Caco-2 (cell line): ENCODE measurements at places on chromosomes 5 and 9.

- no peak for DNase-seq
Observed at GRCh38 chr9:119773823-119774222, 404.6 kb upstream of the BRINP1 start.

GRCh38 chr5:10825897-10826644 lies 65.0 kb upstream of the DAP start:
- DNase-seq, result no peak

DNA sequence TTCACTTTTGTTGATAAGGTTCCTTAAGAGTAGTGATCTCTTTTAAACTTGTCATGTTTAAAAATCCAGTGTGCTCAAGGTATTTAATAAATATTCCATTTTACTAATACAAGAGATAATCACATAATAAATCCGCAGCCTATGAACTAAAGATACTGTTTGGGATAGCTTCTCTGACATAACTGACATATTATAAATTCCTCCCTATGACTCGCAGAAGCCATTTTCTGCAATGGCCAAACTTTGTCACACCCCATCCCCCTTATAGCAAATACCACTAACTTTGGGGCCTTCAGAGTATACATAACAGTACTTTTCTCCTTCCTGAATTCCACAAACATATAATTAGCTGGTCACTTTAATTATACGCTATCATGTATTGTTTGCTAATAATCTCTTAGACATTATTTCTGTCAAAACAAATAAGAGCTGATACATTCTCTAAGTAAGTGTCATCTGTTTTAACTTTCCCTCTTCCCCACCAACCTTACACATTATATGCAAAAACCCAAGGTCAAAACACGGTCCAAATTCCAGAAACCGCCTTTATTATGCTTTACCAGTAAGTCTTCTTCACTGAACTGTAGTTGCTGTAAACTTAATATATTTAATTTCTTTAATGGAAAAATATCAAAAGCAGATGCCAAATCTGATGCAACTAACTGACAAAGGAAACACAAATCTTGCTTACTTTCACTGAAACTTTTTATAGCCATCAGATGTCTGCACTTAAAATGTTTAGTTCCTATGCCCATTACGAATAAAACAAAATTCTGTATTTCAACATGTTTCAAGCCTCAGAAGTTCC lies 971 bp downstream of the TMEM267 start:
- peak; percentile 15 for DNase-seq

DNA sequence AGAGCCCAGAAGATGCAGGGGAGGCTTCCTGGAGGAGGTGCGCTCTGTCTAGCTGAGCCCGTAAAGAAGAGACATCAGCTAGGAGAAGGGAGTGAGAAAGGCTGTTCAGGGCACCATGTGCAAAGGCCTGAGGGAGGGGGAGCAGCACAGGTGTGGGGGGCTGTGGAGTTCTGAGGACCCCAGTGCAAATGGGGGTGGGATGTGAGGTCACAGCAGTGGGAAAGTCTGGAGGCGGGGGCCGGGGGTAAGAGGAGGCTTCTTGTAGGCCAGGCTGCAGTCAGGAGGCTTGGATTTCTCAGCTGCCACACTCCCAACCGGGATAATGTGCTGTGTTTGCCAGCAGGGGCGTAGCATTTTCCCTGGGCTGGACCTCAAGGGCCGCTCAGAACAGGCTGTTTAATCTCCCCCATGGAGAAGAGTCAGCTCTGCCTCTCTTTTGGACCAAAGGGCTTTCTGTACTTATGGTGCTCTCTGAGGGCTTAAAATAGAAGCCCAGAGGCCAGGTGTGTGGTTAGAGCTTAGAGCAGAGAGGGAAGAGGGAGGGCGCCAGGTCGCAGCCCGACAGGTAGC lies 5.7 kb downstream of the NEURL1B start:
- DNase-seq, result no peak

DNA sequence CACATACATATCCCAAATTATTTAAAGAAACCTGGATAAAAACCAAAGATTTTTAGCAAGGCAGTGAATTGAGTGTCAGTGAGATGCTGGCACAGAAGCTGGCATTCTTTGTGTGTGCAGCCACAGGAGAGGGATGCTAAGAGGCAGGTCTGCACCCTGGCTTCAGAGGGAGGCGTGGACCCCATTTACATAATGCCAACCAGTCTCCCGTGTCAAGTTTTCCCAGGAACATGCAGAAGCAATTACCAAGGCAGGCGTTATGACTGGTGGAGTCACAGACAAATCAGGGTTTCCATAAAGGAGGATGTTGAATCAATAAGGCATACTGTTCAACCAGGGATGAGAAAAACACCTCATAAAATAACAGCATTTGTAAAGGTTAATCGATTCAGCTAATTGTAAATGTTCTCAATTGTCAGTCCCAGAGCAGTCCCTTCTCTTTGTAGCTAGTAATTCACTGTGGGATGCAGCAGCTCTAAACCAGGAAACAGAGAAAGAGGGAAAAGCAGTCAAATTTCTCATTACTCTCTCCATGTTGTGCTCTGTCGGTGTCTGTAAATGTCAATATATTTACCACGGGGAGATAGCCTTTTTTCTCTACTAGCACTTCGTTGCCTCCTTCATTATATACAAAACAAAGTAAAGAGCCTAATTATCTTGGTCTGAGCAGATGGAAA lies 452.4 kb upstream of the GRAMD2B start:
- DNase-seq, result no peak

DNA sequence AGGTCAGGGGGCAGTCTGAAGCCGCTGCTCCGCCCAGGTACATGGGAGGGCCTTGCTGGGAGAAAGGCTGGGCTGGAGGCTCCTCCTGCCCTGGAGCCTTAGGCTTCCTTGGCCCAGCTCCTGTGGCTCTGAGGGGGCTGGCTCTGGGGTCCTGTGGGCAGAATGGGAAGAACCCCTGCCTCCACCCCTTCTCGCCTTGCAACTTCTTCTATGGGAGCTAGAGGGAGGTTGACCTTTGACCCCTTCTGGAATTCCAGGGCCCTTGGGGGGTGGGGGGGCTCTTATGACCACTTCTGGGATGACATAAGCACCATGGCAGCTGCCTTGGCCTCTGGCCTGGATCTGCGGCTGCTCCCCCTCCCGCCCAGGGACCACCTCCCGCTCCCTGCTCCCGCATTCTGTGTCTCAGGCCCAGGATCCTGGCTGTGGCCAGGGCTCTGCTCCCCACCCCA lies 32.2 kb downstream of the IER5L start:
- peak; percentile 55 for DNase-seq

DNA sequence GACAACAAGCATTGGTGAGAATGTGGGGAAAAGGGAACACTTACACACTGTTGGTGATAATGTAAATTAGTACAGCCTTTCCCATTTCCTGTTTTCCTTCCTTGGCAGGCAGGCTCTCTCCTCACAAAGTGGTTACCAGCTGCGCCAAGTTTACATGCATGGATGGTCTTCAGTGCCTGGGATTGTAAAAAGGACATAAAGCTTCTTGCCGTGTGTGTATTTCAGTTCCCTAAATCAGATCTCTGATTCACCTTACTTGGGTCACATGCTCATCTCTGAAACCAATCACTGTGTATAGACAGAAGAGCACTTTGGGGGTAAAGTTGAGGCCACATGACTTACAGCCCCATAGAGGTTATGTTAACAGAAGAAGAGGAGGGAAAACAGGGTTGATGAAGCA lies 92.8 kb downstream of the CAVIN4 start:
- no peak for DNase-seq

DNA sequence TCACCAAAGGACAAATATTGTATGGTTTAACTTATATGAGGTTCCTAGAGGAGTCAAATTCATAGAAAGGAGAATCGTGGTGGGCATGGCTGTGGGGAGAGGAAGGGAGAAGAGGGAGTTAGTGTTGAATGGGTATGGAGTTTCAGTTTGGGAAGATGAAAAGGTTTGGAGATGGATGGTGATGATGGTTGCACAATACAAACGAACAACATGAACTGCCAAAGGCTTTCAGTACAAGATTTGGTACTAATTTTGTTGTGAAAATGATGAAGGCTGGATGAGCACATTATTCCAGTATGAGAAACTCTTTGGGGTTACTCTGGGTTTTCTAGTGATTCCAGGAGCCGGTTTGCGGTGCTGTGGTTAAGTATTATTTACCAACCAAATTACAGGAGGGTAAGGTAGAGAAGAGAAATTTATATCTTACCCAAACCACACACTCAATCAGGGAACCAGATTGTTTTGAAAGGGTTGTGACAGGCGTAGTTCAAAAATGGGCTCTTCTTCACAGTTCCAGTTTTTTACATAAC lies 112.0 kb upstream of the TBC1D2 start:
- DNase-seq, result no peak

GRCh38 chr5:71757590-71758543 lies 38.8 kb downstream of the CARTPT start:
- peak; percentile 62 for DNase-seq

GRCh38 chr9:134204041-134204440 lies 39.7 kb upstream of the RNU6ATAC start:
- no peak for DNase-seq

DNA sequence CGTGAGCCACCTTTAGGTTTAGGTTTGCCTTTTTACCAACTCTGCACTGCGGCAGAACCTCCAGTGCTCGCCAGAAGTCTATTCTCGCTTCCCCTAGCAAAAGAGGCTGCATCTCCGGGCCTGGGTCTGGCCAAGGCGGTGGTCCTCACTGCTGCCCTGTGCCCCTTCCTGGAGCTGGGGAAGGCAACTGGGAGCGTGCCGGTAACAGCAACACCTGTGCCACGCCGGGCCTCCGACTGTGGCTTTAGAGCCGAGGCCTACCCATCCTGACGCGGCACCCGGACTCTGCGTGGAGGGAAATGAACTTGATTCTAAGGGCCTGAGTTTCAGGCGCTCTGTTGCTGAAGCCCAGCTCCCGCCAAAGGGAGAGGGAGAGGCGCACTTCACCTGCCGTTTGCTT lies 82.4 kb upstream of the SPATA31C2 start:
- no peak for DNase-seq

GRCh38 chr9:93525476-93525875 lies 50.9 kb upstream of the PHF2 start:
- no peak for DNase-seq

GRCh38 chr5:155451106-155451505 lies 437.6 kb downstream of the KIF4B start:
- DNase-seq, result no peak

GRCh38 chr5:5285906-5286305 lies 136.6 kb upstream of the ICE1 start:
- no peak for DNase-seq

- peak; percentile 36 for DNase-seq
Observed at GRCh38 chr5:17951392-17952169, 317.3 kb downstream of the TAF11L14 start.

- DNase-seq, result no peak
Observed at GRCh38 chr9:36679710-36680109, 107.0 kb downstream of the MELK start.

- no peak for DNase-seq
Observed at GRCh38 chr9:119677811-119678505, 308.7 kb upstream of the BRINP1 start.

DNA sequence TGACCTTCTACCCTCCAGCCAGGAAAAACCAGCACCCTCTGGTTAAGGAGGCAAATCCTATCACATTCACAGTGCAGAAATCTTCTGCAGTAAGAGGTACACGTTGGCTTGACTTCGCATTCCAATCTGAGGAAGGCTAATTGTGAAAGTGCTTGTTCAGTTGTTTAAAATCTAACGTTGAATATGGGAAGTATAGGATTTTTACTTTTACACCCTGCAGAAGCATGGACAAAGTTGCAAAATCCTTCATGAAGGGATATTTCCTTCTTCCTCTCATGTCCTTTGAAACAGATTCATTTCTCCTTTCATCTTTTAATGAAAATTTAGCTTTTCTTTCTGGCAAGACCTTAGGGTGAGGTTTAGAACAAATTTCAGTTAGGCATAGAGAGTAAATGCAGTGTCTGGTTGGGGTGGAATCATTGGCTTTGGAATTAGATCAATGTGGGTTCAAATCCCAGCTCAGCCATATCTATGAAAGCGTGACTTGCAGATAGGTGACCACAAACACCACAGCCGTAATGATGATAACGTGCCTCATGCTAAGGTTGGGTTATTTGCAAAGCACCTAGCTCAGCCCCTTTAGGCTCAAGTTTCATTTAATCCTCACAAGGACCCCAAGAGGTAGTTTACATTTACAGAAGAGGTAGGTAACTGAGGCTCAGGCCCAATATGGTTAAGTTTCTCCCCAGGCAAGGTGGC lies 42.2 kb upstream of the C5orf58 start:
- no peak for DNase-seq

DNA sequence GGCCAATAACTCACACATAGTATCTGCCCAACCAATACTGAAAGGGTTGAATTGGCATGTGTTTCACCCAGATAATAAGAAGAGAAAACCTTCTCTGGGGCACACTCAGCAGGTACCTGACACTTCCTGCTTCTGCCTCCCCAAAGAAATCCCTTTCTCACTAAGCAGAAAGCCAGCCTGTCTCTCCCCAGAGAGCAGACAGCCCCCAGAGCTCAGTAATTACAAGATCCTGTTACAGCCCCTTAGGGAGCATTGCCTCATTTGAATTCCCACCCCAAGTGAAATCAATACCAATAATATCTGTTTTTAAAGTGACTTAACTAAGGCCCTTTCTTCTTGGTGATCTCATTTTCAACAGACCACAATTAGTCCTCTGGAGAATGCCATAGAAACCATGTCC lies 38.5 kb upstream of the FOXI1 start:
- no peak for DNase-seq

DNA sequence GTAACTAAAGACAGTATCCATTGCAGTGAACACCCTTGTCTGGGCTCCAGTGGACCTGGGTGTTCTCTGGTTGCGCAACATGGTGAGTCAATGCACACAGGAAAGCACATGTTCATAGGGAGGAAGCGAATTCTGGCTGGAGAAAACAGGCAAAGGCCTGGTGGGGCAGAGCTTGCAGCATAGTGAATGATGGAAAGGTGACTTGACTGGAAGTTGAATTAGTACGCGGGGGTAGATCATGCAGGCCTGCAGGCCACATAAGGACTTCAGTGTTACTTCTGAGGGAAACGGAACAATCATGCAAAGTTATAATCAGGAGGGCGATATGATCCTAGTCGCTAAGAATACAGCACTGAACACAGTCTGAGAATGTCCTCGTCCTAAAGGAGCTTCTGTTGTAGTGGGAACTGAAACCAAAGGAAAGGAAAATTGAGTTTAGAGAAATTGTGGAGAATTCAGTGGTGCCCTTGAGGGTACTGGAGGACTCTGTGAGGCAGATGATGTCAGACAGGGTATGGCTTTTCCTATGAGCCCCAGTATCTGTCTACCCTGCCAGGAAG lies 71.9 kb upstream of the RANBP3L start:
- peak; percentile 20 for DNase-seq

- DNase-seq, result no peak
Observed at GRCh38 chr5:130400091-130400490, 495.8 kb downstream of the CHSY3 start.

- DNase-seq, result no peak
Observed at GRCh38 chr5:76345582-76345981, 57.5 kb upstream of the IQGAP2 start.

- no peak for DNase-seq
Observed at GRCh38 chr9:947985-948384, 28.5 kb upstream of the DMRT3 start.
